ENCODE measurements at places on chromosomes 5 and 9.

DNA sequence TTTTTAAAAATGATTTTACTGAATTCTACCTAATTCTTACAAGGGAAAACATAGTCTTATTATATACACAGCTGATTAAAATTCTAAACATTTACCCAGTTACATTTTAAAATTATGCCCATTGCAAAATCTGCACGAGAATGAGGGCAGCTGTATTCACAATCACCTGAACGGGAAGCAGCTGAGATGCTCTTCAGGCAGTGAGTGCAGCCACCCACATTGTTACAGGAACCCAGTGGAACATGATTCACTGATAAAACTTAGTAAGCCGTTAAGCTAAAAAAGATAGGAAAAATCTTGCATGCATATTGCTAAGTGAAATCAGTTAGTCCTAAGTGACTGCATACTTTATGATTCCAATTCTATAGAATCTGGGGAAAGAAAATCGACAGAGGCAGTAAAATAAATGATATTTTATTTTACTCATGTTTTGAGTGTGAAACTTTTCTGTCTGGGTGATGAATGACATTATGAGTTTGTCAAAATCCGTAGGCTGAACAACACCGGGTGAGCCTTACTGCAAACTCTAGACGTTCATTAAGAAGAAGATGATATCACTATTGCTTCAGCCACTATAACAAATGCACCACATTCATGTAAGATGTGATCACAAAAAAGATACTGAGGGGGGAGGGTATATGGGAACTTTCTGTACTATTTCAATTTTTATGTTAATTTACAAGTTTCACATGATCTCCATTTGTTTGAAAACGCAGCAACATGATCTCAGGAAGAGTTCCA lies 39.1 kb upstream of the FLT4 start:
- DNase-seq, result no peak

GRCh38 chr5:59123595-59124561 lies 541.0 kb downstream of the RAB3C start:
- DNase-seq, result peak; percentile 65

DNA sequence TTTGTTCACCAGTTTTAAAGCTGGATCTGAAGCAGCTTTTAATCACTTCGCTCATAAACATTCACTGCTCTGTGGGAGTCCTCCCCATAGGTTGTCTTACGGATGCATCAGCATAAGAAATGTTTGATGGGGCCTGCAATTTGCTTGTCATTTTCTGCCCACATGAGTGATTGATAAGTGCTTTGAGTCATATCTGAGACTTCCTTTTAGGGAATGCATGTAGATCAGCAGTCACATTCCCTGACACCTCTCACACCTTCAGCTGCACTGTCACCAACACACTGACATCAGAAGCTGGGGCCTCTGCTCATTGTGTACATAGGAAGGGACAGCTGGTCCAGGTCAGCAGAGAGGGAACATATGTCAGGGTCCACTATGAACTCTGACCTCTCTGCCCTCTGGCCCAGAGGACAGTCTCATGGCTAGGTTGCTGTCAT lies 84.1 kb upstream of the SPATA31D4 start:
- no peak for DNase-seq

DNA sequence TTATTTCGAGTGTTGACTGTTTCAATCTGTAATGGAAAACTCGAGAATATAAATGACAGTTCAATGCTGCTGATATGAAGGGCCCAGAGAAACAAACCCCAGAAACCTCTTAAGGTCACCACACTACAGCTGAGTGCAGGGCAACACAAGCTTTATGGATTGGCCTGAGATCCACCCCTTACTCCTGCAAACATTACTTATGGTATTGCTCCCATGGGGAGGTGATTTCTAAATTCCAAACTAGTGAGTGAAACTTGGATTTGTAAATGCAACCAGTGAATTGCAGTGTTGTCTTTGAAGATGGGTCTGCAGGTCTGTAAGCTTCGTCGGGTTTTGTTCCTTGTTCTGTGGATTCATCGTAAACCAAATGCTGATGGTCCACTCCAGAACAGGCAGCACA lies 85.4 kb downstream of the NTRK2 start:
- DNase-seq, result no peak

- no peak for DNase-seq
Observed at GRCh38 chr9:128384801-128385495, 13.8 kb downstream of the URM1 start.

DNA sequence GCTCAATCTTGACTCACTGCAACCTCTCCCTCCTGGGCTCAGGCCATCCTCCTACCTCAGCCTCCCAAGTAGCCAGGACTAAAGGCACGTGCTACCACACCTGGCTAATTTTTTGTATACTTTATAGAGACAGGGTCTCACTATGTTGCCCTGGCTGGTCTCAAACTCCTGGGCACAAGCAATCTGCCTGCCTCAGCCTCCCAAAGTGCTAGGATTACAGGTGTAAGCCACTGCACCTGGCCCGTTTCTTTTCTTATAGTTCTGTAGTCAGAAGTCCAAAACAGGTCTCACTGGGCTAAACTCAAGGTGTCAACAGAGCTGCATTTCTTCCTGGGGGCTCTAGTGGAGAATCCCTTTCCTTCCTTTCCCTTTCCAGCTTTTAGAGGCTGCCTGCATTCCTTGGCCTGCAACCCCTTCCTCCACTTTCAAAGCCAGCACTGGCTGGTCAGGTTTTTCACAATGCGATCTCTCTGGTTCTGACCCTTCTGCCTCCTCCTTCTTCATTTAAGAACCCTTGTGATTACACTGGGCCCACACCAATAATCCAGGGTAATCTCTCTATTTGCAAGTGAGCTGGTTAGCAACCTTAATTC lies 16.3 kb downstream of the IRF1 start:
- DNase-seq, result no peak

DNA sequence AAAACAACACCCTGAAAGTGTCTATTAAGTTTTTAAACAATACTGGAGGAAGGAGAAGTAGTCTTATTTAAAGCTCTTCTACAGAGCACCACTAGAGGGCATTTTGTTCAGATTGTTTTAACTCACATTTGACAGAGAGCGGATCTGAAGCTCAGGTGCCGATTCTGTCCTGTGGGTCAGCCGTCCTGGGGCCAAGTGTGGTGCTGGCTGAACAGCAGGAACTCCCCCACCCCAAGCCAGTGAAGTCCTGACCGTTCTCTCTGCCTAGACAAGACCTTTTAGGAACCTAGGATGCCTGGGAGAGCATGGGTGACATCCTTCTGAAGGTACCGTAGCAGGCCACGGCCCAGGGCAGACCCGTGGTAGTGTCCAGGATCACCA lies 3.9 kb downstream of the EXOC3 start:
- no peak for DNase-seq

DNA sequence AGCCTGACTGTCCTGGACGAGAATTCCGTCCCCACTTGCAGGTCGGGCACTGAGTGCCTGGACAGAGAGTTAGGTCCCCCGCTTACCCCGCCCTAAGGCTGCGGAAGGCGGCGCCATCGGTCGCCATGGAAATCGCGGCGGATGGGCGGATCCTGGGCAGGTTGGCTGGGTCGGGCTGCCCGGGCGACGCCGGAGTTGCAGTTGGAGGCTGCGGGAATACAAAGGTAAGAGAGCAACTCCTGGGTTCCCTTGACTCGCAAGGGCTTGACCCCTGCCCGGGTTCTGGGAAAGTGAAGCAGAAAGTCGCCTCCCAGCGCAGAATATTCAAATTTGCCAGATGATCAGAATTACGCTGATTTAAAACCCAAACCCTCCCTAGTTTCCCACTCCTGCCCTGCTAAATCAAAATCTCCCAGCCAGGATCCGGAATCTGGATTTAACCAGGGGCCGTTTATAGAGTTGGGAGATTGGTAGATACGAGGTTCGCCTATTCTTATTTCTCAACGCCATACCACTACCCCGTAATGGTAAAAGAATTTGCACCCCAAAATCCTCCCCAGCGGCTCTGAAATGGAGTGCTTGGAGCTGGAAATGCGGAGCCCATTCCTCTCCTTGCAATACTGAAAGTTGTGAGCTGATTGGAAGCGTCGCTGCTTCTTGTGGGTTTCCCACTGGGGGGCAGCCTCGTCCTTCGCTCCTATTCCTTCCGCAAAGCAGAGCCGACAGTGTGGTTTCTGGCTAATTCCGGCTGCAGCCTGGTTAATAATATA lies 156.4 kb upstream of the RASEF start:
- DNase-seq, result peak; percentile 33

- no peak for DNase-seq
Observed at GRCh38 chr9:86795047-86795442, 152.3 kb downstream of the GAS1 start.
